Psoas muscle (tissue), 8 donors: ENCODE measurements at places on chromosomes 5 and 9. TPM values are rescaled to one million over a fixed set of nuclear protein-coding genes. Genes with fewer than 3 reads are reported as not detected.

The C5orf63 gene
- 7.2 TPM for total RNA-seq

The C9 gene
- total RNA-seq, result not detected

The CARD19 gene
- 44.0 TPM for total RNA-seq

The INSL4 gene
- not detected for total RNA-seq

The JAKMIP2 gene
- total RNA-seq, result 0.02 TPM

The C5orf58 gene
- not detected for total RNA-seq

The CRHBP gene
- 0.51 TPM for total RNA-seq

The IRX4 gene
- total RNA-seq, result 0.48 TPM

The LCN15 gene
- total RNA-seq, result 0.22 TPM

The CMBL gene
- 243 TPM for total RNA-seq
